ENCODE measurements at places on chromosomes 5 and 9.

- no peak for DNase-seq
Observed at GRCh38 chr5:151937851-151938250, 13.2 kb upstream of the GLRA1 start.

DNA sequence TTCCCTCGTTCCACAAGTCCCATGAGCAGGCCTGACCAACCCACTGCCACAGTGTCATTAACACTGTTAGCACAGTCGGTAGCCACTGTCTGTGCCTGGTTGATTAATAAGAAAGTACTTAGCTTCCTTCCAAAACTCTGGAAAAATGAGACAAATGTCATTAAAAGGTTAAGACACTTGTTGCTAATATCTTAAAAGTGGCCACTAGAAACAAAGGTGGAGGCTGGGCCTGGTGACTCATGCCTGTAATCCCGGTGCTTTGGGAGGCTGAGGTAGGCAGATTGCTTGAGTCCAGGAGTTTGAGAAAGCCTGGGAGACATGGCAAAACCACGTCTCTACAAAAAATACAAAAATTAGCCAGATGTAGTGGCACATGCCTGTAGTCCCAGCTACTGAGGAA is 194.0 kb downstream of the PDZD2 start:
- no peak for DNase-seq

GRCh38 chr5:80594810-80595209 is 24.7 kb upstream of the ANKRD34B start:
- DNase-seq = no peak

DNA sequence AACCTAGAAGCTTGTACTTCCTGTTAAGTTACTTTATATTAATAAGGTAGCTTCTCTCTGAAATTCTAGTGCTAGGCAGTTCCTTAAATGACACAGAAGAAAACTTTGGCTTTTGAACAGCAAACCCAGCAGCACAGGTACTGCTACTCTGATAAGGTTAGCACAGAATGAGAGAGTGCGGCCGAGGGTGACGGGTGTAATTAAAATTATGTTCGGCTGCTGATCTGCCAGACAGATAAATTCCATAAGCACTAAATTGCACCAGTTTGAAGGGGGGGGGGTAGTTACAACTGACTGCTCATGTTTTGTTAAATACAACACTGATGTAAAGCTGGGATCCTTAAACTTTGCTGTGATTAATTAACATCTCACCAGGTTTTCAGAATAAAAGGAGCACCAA is 475.1 kb downstream of the SPOCK1 start:
- DNase-seq = no peak
